Sciatic nerve (tissue), 2 donors: ENCODE measurements at places on chromosomes 11 and 22.

- DNase-seq, result no peak
Measured at GRCh38 chr11:83054001-83054400, 17.7 kb downstream of the RAB30 start.

DNA sequence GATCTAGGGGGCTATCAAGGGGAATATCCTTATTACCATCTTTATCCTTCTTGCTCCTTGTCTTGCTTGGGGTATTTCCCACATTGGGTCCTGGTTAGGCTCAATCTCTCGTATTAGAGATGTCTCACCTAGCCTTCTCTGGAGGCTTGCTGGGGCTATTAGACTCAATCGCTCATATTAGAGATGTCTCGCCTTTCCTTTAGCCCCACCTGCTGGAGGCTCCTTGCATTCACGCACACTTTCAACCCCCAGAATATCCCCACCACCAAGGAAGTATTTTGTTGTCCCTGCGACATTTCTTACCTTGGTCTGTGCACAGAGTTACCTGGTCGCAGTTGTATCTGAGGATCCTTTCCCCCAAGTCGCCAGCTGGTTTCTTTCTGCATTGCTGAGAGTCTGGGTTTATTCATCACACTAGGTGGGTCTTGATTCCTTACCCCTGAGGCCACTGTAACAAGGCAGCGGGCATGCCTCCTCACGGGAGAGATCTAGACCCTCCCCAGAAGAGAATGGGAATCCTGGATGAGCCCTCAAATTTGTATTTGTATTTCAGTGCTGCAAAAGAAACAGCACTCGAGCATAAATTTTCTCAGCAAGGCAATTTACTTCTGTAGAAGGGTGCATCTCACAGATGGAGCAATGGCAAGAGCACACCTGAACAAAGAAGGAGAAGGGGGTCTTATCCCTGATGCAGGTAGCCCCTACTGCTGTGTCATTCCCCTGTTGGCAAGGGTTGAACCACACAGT is 15.9 kb upstream of the HYLS1 start:
- no peak for DNase-seq

- DNase-seq, result no peak
Measured at GRCh38 chr11:95577716-95578460, 211.7 kb downstream of the FAM76B start.

DNA sequence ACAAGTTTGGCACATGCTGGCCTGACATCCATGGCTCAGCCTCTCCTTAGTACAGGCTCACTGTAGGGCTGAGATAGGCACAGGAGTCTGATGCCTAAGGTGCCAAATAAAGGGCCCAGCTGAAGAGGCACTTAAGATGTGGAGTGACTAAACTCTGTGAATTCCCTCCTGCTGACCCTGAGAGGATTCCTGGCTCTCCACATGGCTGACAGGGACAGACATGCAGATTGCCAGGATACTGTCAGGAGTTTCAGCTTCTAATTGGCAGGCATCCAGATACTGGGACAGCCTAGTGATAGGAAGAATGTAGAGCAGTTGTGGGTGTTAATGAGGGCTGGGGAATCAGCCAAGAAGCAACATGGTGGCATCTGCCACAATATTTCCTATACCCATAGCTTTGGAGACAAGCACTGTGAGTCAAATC is 558.7 kb downstream of the INSC start:
- DNase-seq, result no peak

DNA sequence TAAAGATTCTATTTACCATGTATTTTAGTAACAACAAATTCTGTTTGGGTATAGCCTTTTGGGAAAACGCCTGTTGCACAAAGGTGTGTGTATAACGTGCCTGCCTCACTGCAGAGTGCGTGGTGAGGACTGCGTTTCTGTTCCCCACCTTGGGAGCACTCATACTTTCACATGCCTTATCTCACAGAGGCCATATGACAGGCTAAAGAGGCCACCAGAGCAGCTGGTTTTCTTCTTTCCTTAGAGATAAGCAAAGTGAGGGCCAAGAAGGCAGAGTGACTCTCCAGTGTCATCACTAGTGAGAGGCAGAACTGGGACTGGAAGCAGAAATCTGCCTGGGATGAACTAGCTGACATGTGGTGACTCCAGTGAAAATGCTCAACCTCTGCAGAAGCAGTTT is 369.2 kb upstream of the NARS2 start:
- DNase-seq, result no peak
